ENCODE measurements at places on chromosomes 2 and 18. TPM values are rescaled to one million over a fixed set of nuclear protein-coding genes. Genes with fewer than 3 reads are reported as not detected.

DNA sequence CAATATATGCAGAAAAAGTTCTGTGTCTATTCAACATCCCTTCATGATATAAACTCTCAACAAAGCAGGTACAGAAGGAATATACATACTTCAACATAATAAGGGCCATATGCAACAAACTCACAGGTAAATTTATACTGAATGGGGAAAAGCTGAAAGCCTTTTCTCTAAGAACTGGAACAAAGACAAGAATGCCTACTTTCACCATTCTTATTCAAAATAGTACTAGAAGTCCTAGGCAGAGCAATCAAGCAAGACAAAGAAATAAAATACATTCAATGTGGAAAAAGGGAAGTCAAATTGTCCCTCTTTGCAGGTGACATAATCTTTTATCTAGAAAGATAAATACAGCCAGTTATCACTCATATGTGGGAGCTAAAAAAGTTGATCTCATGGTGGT lies 116.3 kb downstream of the ACVR1 start:
- DNase-seq, result no peak

- no peak for DNase-seq
These were observed 252.2 kb upstream of the SPHKAP start for GRCh38 chr2:228433721-228434120.

The EML6 gene
- 2.5 TPM for total RNA-seq

The EVX2 gene
- not detected for total RNA-seq

DNA sequence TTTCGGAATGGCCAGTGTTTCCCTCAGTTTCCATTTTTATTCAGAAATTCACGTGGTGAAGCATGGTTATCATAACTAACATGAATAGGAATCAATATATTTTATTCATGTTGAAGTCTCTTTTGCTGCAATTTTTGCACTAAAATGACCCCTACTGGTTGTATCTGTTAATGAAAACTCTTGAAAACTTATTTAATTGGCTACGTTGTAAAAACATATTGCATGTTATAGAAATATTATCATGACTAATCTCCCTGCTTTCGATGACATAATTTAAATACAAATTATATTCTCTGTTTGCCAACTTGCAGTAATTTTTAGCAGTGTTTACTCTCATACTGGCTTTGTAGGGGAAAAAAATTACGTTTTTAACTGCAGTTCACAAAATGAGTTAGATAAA lies 3.5 kb downstream of the CRIM1 start:
- DNase-seq, result no peak

DNA sequence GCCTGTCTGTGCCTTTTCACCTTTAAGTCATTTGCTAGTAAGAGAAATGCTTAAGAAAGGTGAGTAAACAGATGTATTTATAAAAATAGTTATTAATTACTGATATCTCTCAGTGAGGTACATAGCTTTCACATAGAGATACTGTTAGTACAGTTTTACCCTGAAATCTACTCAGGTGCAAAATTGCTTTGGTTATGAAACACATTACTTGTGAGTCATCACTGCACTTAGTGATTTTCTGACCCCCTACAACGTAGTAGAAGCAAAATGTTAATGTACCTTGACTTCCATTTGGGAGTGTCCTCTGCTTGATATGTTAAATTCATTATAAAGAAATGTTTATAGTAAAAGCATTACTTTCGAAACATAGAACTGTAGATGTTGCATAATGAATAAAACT lies 6.5 kb downstream of the GLS start:
- no peak for DNase-seq

The ZAP70 gene
- total RNA-seq, result 0.64 TPM

The WDSUB1 gene
- total RNA-seq, result 8.5 TPM

DNA sequence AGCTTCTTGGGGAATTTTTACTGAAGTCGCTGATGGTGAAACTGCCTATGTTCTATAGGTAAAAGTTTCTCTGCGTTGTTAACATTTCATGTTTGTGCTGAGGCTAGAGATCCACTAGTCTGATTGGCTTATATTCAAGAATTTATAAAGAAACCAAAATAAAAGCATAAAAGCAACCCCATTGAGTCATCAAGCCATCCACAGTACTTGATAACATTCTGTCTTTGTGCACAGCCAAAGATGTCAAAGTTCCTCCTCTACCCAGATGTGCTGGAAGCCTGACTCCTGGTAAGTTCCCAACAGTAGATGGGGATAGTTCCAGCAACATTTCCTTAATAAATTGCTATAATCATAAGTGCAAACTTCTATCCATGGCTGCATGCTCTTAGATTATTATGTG lies 107.8 kb downstream of the TANC1 start:
- DNase-seq, result no peak

The HNMT gene
- 2.8 TPM for total RNA-seq

DNA sequence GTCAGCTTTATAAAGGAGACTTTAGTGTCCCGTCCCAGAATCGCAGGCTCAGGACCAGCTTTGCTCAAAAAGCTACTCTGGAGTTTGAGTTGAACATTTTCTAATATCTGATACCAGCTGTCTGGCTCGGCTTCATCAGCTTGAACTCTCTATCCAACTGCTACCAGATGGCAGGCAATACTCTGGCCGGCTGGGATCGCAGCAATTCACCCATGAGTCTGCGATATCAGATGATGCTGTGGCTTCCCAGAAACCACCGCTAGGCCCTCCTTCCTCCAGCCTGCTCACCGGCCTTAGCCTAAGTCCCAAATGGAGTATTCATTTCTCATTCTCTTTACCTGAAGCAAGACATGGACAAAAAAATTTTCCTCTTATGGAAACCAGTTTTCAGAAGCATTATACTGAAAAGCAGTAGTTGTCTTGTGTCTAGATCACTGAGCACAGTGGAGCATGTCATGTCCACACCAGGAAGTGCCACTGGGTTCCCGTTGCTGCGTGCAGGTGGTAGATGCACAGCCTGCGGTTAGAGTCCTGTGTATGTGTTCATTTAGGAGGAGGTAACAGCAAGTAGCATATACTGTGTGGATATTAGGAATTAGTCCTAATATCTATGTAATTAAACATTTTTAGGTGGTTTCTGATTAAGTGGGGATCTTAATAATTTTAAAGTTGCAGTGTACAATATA lies 162.0 kb upstream of the SOX11 start:
- no peak for DNase-seq

DNA sequence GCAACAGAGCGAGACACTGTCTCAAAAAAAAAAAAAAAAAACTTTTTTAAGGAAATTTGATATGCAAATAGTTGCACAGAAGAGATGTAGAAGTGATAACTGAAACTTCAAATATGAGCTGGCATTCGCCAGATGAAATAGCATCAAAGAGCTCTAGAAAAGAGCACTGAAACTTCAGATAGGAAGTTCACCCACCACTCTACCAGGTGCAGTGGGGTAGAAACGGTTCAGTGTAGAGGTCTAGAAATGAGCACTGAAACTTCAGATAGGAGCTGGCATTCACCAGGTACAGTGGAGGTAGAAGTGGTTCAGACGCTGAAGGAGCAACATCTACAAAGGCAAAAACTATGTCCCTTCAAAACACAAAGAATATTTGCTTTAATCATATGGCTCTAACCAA lies 9.0 kb upstream of the ONECUT2 start:
- no peak for DNase-seq

The SNRPD1 gene
- total RNA-seq, result 136 TPM

DNA sequence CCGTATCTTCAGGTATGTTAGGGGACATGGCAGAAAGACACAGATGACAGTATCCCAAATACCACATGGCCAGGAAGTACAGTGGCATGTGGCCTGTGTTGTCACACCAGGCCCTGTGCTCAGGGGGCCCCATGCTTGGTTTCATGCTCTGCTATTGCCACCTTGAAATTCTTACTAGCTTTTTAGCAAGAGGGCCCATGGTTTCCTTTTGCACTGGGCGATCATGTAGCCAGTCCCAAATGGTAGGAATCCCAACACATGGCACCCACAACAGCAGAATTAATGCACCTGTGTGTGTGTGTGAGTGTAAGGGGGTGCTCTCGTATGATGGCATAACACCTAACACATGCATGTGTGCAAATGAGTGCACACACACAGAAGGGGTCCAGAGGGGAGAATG lies 39.2 kb downstream of the MYO7B start:
- DNase-seq, result no peak

- DNase-seq, result no peak
These were observed 13.2 kb downstream of the NABP1 start for GRCh38 chr2:191691016-191691735.

The ZNF2 gene
- 2.4 TPM for total RNA-seq

DNA sequence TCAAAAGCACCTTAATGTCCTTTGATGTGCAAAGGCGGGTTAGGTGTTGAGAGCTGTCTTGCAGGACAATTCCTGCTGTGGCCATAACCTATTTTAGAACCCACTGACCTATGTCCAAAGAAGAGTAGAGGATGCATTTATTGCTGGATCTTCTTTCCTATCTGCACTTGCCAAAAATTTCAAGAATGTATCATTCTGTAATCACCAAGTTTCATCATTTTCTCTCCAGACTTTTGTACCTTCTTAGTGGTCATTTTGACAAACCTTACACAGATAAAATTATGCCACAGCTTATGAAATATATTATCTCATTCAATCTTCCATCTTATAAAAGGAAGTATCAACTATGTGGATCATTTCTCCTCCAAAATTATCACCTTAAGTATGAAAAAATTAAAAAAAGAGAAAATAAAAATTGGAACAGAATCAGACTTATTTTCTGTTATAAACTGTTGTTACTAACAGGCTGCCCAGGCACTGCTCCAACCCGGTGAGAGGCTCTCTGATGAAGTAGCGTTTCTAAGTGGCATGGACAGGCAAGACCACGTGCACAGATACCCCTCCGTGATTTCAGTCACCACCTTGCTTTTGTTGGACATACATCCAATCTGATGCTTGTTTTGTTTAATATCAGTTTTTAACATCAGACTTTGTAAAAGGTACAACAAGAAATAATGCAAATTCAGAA lies 559.9 kb upstream of the ID2 start:
- DNase-seq, result no peak

DNA sequence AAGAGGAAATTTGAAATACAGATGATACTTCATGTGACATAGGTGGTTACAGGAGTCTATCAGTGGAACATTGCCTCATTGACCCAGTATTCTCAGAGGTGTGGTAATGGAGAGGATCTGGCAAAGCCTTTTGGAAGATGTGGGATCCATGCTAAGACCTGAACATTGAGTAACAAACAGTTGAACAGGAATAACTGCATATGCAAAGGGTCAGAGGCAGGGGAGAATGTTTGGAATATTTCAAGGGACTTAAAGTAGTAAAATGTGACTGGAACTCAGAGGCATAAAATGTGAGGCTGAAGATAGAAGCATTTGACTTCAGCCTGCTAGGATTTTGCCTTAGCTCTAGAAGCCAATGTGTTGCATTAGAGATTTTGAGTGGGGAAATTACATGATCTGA lies 300.2 kb upstream of the ETAA1 start:
- DNase-seq, result no peak

The CCL20 gene
- not detected for total RNA-seq

- DNase-seq, result no peak
These were observed 62.6 kb downstream of the BAZ2B start for GRCh38 chr2:159553727-159554126.

The IL1F10 gene
- total RNA-seq, result not detected

DNA sequence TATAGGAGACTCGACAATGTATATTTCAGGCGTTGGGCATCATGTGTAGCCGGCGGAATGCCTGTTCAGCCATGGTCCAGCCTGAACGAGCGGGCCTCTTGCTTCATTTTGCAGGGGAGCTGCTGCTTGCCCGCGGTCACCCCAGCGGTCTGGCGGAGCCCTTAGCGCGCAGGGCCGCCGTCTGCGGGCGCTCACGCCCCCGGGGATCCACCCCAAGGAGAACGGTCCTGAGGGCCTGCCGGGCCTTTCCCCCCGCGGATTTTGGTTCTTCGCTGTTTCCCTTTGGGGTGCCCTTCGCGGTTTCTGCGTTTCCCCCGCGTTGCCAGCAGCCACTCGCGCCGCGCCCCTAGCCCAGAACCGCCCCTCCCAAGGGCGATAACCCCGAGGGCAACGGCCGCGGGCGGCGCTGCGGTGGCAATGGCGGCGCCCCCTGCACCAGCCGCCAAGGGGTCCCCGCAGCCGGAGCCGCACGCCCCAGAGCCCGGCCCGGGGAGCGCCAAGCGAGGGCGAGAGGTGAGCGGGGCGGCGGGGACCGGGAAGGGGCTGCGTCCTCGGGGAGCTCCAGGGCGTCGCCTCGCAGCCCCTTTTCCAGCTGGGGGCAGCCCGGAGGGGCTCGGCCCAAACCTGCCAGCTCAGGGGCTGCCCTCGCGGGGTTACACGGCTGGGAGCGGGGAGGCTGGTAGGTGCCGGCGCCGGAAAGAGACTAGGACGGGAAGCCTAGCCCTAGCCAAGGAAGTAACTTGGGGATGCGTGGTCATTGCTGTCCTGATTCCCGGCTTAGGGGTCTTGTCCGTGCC lies at the start of gene MFSD2B:
TSS of gene MFSD2B (plus strand) at position 406 of the 797 bp plus-strand sequence. CDS start at position 418, 12 bp downstream.
- peak; percentile 45 for DNase-seq

The ALLC gene
- total RNA-seq, result not detected

DNA sequence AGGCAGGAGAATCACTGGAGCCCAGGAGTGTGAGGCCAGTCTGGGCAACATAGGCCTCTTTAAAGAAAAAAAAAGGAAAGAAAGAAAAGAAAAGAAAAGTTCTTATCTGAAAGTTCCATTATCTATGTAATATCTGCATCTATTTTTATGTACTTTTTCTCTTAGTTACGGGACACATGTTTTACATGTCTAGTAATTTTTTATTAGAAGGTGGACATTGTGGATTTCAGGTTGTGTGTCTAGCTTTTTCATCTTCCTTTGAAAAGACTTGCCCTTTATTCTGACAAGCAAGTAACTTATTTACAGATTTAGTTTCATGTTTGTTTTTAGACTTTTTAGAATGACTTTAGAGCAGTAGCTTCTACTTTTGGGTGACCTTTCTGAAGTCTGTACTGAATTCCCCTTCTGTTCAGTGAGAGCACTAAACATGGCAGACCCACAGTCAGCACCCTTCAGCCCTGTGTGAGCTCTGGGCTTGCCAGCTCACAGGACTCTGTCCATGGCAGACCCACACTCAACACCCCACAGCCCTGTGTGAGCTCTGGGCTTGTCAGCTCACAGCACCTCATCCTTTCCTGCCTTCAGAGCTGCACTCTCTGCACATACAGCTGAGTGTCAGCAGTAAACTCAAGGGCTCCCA lies 17.5 kb downstream of the TRAPPC12 start:
- DNase-seq, result no peak

The ILKAP gene
- 26.4 TPM for total RNA-seq

DNA sequence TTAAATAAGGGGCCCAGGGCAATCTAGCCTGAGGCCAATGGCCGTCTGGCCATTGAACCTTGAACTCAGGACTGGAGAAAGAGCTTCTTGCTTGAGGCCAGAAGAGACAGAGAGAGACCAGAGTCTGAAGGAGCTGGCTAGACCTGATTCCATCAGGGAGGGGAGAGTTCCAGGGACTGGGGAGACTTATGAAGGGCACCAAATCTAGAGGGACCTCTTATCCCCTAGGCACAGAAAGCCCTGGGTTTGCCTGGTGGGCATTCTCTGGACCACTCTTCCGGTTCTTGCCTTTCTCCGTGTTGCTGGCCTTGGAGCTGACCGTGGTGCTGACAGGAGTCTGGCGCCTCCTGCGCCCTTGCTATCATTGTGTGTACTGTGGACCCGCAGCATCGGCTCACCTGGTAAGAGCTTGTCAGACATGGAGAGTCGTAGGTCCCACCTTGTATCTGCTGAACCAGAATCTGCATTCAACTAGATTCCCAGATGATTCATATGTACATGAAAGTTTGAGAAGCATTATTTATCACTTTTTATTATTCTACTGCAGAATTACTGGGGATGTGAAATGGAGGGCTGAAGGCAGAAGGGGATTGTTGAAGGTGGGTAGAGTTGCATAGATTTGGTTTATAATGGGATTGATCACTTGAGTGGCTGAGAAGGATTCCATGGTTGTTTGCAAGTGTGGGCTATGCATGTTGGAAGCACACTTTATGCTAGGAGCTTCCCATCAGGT lies 4.3 kb upstream of the TRPM8 start:
- DNase-seq, result peak; percentile 82

- no peak for DNase-seq
These were observed 121.5 kb upstream of the PDE1A start for GRCh38 chr2:182548031-182548950.

The BBS5 gene
- total RNA-seq, result 1.6 TPM

The MRPL30 gene
- total RNA-seq, result 33.4 TPM

Measured in WTC11 (cell line).